ENCODE measurements at places on chromosomes 11 and 22.

DNA sequence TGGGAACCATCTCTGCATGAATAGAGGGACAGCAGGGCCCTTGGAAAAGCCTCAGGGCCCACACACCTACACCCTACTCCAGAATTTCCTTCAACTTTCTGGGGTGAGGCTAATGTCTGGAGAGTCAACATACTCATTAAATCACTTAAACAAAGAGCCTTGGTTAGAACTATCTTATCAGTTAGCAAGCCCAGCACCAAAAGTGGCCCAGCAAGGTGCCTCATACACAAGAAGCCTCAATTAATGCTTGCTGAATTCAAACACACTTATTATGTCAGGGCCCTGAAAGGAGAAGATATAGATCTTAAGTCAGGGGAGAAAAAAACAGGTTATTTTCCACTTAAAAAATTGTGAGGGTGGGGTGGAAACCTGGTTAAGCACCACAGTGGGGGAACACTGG is 61.4 kb downstream of the C11orf58 start:
- no peak for DNase-seq

DNA sequence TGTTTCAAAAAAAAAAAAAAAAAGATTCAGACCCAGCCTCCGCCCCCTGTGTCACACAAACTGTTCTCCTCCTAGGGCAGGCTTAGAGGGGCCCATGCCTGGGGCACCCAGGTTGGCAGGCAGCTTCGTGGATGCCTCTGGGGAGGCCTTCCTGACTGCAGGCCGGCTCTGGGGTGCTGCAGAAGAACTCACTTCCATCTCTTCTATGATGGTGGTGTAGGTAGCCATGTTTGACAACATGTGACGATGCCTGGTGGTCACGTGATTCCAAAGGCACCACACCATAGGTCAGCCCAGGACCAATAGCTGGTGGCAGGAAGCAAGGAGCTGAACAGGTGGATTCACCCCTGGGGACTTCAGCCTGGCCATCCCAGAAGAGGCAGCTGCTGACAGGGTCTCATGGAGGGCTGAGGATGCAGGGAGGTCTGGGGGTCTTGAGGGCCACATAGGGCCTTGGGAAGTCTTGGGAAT is 24.1 kb upstream of the CELSR1 start:
- DNase-seq = peak; percentile 67

DNA sequence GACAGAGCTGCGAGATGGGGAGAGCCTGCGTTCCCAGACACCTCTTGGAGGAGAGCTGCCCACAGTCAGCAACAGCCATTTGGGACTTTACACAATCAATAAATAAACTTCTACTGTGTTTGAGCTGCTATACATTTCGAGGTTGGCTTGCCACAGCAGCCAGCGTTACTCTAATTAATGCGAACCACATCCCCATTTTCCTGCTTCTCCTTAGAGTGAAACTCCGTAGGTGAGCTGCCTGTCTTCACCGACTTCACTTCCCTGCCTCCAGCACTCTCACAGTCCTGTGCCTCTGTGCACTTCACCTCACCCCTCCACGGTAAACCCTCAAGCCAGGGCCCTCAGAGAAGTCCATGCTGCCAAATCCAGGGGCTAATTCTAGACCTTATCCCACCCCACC is 5.9 kb upstream of the SLC22A12 start:
- DNase-seq = no peak

GRCh38 chr11:90344546-90344945 is 121.7 kb upstream of the CHORDC1 start:
- no peak for DNase-seq

- no peak for DNase-seq
Measured at GRCh38 chr11:77003963-77004362, 30.2 kb upstream of the B3GNT6 start.

DNA sequence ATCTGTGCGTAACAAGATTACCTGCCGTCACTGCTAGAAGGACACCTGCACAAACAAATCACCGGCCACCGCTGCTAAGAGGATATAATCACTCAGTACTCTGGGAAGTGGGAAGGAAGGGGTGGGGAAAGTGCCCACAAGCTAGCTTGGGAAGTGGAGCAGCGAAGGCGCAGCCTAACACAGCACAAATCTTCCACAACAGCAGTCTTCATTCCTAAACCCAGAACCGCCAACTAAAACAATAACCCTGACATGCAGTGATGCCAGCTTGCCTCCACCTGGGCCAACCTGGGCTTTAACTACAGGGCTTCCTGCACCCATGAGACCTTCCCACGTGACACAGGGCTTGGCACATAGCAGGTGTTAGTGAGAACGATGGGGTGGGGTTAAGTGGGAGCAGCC is 5.1 kb downstream of the DGCR2 start:
- DNase-seq = no peak

GRCh38 chr11:32105871-32106560 is 15.1 kb downstream of the RCN1 start:
- DNase-seq = no peak

GRCh38 chr22:45612940-45613339 is 58.7 kb upstream of the ATXN10 start:
- DNase-seq = no peak

GRCh38 chr11:2696455-2696854 is 3.3 kb downstream of the KCNQ1OT1 start:
- no peak for DNase-seq

DNA sequence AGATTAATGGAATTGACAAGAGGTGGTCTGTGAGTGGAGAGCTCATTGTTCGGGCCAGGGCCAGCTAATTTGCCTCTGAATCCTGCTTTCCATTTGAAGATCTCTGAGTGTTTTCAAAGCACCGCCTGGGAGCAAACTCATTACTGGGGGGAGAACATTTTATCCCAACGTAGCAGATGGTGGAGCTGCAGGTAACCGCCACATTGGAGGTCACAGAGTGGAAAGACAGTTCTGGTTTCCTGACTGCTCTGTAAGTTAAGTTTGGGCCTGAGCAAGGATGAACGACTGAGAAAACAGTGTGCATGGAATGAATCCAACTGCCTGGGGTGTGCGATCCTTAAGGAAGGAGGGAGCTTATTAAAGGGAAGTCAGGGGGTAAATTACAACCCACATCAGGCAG is 30.5 kb downstream of the LMO2 start:
- no peak for DNase-seq

GRCh38 chr22:38873469-38874411 is 1.7 kb upstream of the CBX6 start:
- peak; percentile 88 for DNase-seq

DNA sequence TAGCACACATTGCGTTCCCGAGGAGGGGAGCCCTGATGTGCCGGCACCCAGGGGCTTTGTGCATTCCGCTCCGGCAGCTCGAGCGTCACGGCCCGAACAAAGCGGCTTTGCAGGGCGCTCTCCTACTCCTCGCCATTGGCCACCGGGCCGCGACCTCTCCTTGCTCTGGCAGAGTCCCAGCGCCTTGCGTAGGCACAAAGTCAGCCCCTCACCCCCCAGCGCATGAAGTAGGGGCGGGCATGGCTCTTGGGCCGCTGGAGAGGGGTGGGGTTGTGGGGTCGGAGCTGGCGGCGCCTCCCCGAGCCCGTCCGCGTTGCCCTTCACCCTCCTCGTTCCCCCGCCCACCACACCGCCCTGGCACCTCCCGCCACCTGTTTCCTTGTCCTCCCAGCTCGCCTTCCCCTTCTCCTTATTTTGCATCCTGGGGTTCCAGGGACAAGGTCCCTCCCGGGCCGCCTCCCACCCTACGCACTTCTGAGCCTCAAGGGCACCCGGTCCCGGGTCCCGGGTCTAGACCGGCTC is 753 bp upstream of the PPARA start:
- no peak for DNase-seq

DNA sequence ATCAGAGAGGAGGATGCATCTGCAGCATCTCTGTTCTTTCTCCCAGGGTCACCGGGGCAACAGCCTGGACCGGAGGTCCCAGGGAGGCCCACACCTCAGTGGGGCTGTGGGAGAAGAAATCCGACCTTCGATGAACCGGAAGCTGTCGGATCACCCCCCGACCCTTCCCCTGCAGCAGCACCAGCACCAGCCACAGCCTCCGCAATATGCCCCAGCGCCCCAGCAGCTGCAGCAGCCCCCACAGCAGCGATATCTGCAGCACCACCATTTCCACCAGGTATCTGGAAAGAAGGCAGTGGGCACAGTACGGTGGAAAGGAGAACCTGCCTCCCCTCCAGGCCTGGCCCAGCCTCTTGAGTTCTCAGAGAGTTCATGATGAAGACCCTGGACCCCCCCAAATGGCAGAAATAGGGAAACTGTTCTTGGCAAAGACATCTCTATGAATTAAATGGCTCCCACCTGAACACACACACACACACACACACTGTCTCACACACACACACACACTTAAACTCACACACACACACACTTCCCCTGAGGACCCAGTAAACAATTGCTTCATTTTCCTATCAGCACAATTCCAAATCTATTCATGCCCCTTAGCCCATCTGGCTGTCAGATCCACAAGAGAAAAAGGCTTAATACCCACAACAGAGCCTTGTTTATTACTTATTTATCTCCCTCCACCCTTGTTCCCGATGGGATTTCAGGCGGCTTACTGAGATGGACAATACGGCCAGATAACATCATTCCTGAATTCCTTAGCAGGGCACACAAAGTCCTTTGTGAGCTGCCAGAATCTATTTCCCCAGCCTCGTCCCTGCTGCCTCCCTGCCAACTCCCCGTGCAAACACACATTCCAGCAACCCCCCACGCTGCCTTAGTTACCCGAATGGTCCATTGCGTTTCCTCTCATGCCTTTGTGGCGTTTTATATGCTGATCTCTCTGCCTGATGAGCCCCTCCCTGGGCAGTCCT is 8.1 kb downstream of the TMA7B start:
- DNase-seq = no peak

DNA sequence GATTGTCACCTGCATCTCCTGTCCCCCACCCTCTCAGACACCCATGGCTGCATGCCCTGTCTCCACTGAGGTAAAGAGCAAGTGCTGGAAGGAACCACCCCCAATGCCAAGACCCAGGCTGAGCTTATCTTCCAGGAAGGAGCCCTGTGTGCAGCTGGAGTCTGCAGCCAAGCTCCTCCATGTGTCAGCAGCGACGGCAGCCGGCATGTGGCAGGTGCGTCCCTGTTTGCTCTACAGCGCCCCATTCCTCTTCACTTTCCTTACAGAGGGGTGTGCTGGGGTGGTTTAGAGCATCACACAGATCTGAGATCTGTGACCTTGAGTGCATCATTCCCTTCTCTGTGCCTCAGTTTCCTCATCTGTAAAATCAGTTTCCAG is 7.7 kb upstream of the MN1 start:
- no peak for DNase-seq

DNA sequence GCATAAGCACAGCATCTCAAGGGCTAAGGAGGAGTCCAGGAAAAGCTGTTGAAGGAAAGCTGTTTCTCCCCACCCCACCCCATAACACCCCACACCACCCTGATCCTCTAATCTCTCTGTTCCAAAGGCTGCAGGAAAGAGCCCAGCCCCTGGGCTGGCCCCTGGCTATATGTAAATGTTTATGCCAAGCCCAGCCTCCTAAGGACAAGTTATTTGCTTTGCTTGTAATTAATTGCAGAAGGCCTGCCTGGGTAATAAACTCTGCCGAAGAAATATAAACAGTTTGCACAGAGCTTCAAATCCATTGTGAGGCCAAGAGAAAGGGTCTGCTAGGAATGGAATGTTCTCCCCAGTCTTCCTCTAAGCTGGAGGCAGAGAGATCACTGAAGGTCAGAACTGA is 21.2 kb downstream of the ARRB1 start:
- DNase-seq = no peak

GRCh38 chr11:117992620-117993019 is 6.4 kb downstream of the IL10RA start:
- DNase-seq = no peak

DNA sequence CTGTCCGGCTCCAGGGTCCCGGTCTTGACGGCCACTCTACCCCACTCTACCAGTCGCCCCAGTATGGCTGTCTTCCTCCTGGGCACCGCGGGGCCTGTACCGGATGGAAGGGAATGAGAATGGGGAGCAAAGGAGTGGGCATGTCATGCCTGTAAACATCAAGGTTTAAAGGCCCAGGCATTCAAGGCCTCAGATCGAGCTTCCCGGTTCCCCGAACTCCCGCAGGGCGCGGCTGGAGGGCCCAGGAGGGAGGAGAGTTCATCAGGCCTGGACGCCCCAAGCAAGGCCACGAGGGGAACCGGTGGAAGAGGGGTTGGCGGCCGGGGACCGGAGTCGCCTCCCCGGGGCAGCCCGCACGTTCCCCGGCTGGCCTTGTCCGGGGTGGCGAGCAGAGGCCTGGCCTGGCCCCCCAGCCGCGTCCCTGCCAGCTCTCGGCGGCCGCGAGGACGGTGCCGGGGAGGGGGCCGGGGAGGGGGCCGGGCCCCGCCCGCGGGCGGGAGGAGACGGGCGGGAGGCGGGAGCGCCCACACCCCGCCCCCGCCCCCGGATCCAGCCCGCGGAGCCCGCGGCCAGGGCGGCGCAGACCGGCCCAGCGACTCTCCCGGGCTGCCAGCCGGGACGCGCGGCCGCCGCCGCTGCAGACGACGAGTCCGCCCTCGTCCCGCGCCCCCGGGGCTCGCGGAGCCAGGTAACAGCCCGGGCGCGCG is at the start of gene CDC42EP1:
Gene CDC42EP1, plus strand, starts transcription at position 580 of the 707 bp plus-strand sequence. CDS start 5,870 bp downstream, outside the sequence.
- no peak for DNase-seq

GRCh38 chr11:134044514-134045284 is 24.2 kb upstream of the JAM3 start:
- no peak for DNase-seq

- no peak for DNase-seq
Measured at GRCh38 chr11:14584595-14584994, 59.0 kb upstream of the PDE3B start.

DNA sequence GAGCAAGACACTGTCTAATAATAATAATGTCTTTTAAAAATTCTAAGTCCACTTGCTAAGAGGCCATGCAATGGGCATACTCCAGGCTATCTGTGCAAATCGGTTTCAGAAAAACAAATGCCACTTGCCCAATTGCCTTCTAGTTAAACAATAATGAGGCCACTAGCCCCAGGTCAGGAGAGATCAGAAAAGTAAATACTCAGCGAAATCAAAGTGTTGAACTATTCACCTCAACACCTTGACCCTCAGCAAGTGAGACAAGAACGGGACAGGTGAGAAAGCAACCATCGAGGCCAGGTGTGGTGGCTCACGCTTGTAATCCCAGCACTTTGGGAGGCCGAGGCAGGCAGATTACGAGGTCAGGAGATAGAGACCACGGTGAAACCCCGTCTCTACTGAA is 72.3 kb upstream of the SYN3 start:
- DNase-seq = no peak

DNA sequence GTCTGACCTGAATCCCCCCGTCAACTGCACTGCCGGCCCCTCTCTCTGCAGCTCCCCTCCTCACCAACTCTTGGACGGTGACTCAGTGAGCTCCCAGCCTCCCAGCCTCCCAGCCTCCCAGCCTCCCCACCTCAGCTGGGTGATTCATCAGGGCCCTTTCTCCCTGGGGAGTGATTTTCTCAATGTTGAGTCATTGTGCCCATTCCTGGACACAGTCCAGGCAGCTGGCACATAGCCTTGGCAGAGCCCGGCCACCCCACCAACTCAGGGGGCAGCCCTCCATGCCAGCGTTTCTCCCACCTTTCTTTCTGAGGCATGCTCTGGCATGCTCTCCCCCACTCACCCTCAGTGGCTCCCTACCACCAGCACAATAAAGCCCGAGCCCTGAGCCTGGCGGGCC is 30.7 kb downstream of the PDE2A start:
- no peak for DNase-seq

- no peak for DNase-seq
Measured at GRCh38 chr11:27896096-27896495, 195.8 kb upstream of the BDNF start.

- DNase-seq = no peak
Measured at GRCh38 chr11:117724104-117724503, 72.9 kb downstream of the DSCAML1 start.

All from stimulated activated CD4-positive, alpha-beta T cell treated with anti-CD3 and anti-CD28 coated beads, Interleukin-1b, Interleukin-23, amount 100 ng/mL, for 48 hours (primary cell).